ENCODE measurements at places on chromosomes 12 and 14.

- no peak for DNase-seq
Measured at GRCh38 chr12:53825246-53826081, 73.7 kb upstream of the CISTR start.

DNA sequence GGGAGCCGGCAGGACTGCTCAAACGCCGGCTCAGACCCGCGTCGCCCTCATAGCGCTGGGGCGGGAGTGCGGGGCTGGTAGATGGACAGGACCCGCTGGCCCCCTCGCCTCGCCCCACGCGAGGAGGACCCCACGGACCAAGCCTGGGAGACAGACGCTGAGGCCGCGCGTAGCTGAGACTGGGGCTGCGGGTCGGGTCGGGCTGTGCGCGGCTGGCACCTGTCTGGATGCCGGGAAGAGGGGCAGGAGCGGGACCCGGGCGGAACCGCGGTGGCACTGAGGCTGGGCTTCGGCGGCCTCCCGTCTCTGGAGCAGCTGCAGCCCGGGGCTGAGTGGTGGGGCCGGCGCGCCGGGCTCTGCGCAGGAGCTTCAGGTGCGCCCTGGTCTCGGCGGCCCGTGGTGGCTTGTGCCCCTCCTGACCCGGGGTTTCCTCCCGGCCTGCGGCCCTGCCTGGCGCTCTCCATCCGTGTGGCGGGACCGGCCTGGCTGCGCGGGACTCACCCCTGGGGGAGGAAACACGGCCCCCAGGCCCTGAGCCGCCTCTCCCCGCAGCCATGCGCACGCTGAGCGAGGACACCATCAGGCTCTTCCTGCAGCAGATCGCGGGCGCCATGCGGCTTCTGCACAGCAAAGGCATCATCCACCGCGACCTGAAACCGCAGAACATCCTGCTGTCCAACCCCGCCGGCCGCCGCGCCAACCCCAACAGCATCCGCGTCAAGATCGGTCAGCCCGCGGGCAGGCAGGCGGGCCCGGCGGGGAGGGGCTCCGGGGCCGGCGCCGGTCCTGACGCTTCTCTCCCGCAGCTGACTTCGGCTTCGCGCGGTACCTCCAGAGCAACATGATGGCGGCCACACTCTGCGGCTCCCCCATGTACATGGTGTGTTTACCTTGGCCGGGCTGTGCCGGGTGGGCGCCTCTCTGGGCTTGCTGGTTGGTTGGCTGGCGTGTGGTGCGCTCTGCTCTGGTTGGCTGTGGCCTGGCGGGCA, 14.0 kb downstream of the ULK1 start:
- no peak for DNase-seq

DNA sequence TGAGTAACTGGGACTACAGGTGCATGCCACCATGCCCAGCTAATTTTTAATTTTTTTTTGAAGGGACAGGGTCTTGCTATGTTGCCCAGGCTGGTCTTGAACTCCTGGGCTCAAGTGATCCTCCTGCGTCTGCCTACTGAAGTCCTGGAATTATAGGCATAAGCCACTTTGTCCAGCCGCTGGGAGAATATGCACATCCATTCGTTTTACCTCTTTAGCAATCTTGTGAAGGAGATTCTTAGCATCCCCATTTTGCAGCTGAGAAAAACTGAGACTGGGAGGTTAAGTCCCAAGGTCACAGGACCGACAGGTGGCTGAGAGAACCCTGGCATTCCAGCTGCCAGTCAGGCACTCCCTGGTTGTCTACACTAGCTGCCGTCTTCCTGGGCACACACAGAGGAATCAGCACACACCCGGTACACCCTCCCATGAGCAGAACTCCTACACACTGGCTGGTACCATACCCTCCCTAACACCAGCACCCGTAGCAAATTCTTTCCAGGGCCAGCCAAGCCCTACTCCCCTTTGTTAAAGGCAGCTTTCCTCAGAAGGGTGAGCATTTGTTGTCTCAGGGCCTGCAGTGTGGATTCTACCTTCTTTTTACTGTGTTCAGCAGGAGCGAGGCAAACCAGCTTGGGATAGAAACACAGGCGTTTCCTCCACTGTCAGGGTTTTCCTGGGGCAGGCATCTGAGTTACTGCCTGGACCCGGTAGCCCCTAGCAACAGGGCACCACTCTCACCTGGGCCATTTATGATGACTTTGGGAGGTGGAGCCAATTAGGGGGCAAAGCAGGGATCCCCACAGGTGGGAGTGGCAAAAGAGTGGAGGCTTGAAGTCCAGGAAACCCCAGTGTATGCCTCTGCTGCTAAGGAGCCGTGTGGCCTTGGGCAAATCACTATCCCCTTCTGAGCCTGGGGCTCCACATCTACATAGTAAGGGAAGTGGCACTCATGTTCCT, 70.2 kb downstream of the IRF2BPL start:
- DNase-seq, result no peak

DNA sequence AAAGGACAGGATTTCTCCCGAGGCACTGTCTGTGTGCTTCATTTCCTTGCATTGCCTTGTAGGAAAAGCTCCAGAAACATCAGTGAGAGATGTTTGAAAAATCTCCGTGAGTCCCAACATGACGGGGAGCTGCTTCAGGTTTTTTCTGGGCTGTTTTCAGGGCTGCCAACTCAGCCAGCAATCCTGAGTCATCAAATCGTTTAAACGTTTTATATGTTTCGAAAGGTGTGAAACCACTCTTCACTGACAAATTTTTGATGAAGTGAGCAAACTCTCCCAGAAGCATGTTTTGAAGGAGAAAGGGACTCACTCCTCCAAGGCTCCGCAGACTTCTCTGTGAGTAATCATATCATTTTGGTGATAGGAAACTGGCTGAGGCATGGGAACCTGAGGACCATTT, 240.5 kb downstream of the TMEM132C start:
- no peak for DNase-seq

GRCh38 chr12:49187184-49187583, 1.7 kb downstream of the TUBA1A start:
- peak; percentile 81 for DNase-seq

DNA sequence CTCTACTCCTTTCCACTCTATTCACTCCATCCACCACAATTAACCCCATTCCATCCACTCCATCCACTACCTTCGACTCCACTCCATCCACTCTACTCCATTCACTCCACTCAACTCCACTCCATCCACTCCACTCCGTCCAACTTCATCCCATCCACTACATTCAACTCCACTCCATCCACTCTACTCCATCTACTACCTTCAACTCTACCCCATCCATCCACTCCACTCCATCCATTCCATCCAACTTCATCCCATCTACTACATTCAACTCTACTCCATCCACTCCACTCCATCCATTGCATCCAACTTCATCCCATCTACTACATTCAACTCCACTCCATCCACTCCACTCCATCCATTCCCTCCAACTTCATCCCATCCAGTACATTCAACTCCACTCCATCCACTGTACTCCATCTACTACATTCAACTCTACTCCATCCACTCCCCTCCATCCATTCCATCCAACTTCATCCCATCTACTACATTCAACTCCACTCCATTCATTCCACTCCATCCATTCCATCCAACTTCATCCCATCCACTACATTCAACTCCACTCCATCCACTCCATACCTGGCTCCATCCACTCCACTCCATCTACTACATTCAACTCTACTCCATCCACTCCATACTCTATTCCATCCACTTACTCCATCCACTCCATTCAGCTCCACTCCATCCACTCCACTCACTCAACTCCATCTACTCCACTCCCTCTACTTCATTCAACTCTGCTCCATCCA, 16.4 kb downstream of the HNF1A start:
- no peak for DNase-seq

GRCh38 chr14:71324767-71325272, 417.6 kb downstream of the PCNX1 start:
- DNase-seq, result no peak

GRCh38 chr12:11838403-11838802, 188.9 kb downstream of the ETV6 start:
- DNase-seq, result no peak

- DNase-seq, result peak; percentile 74
Measured at GRCh38 chr12:70365648-70366518, at the start of gene KCNMB4. Gene KCNMB4, plus strand, starts transcription at chr12:70366290. Its CDS starts 445 bp downstream, at chr12:70366735.

DNA sequence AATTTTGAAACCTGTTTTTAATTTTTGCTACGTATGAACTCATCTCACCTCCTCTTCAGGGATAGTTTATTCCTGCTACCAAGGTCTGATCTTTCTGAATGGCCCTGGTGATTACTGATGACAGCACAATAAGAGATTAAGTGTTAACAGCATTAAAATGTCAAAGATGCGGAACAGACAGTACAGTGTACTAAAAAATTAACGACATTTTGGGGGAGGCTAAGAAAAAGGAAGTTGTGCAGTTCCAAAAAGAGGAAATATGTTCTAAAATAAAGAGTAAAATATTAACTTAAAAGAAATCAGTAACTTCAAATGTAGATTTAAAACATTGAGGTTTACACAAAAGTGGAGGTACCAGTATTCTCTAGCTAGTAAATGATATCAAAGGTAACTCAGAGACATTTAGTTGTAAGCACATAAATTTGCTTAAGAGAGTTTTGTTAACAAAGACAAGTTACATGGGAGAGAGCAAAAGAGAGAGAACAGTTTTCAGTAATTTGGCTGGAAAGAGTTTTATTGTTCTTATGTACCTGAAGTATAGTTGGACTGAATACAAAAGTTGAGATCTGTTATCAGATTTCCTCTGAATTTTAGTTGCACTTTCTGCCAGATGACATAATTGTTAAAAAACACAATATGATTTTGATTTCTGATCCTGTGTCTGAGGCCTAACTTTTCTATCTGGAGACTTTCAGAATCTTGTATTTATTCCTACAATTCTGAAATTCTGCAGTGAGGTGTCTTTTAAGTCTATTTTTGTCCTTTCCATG, 4.2 kb upstream of the CLECL1 start:
- DNase-seq, result no peak

- DNase-seq, result no peak
Measured at GRCh38 chr14:100086361-100086760, 21.1 kb downstream of the EVL start.

DNA sequence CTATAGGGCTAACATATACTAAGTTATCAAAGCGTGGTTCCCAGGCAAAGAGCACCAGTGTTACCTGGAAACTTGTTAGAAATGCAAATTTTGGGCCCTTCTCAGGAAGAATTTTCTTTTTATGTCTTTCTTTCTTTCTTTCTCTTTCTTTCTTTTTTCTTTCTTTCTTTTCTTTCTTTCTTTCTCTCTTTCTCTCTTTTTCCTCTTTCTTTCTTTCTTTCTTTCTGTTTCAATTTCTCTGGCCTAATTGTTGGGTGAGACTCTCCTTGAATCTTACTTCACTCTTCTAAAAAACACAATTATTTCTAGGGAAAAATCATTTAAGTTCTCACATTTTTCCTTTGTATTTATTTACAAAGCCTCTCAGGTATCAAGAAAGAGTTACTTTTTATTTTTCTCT, 46.5 kb upstream of the RAP1B start:
- DNase-seq, result no peak

DNA sequence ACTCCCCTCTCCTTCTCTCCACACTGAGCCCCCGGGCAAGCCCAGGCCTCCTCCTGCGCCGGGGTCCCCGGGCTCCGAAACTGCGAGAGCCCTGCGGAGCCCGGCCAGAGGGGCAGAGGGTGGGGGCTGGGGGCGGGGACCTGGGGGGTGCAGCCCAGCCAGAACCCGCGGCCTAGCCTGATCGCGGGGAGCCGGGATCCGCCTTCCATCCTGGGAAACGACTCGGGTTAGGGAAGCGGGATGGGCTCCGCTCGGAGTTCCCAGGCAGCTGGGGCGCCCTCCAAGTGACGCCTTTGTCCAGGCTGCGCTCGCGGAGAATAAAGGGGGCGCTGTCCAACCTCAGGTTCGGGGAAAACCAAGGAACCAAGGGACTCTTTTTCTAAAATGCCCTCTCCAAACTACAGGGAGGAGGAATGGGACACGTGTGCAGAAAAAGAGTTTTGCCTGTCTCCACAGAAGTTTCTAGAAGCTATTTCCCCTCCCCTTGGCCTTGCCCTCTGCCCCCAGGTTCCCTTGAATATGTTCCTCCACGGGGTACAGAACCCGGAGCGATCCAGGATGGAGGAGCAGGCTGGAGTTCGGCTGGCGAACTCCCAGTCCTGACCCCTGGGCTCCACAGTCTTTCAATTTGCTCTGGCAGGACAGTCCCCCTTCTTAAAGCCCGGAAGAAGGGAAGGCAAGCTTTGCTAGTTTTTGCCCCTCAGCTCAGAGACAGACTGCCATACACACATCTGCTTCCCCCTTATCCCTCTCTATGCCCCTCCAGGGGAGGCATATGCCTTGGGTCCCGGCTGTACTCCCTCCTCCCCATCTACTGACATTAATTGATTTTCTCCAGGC, 13.9 kb downstream of the NKX2-1 start:
- no peak for DNase-seq

GRCh38 chr12:111816065-111816615, 25.9 kb upstream of the MAPKAPK5 start:
- DNase-seq, result no peak

DNA sequence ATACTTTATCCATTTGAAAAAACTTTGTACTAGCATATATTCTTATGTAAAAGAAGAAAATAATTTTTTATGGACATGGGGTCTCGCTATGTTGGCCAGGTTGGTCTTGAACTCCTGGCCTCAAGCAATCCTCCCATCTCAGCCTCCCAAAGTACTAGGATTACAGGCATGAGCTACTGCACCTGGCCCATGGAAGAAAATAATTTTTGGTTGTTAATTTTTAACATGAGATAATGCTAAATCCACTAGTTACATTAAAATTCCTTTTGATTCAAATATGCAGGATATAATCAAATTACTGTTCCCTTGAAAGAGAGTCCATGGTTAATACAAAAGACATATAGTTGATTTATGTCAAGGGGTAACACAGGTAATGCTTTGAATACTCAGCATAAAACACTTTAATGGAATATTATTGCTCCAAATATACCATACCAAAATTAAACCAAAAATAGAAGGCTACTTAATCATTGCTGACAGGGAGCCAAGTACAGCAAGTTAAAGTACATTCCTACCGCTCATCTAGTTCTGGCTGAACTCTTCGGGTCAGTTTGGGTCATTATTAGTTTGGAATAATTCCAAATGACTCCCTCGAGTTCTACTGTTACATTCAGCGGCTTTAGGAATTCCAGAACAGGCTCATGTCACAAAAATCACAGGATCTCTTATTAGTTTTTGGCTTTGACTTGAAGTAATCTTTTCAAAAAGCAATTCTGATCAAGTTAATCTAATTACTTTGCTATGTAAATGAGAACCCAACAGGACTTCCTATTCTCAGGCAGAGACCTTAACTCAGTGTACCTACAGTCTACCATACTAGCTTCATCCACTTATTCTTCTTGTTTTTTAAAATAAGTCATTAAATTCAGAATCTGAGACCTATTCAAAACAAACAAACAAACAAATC, 6.1 kb downstream of the SOS2 start:
- DNase-seq, result no peak

- DNase-seq, result no peak
Measured at GRCh38 chr12:7403466-7403865, 40.5 kb downstream of the CD163L1 start.

GRCh38 chr12:10068644-10069043, 30.1 kb downstream of the CLEC1A start:
- no peak for DNase-seq

- DNase-seq, result no peak
Measured at GRCh38 chr12:79426121-79426520, 264.6 kb downstream of the PAWR start.

- no peak for DNase-seq
Measured at GRCh38 chr12:96383991-96384390, 16.2 kb downstream of the CDK17 start.

- no peak for DNase-seq
Measured at GRCh38 chr12:10847744-10848143, 1.5 kb downstream of the PRR4 start.
